ENCODE measurements at places on chromosomes 12 and 14.

- no peak for DNase-seq
Observed at GRCh38 chr14:74627076-74627475, 15.0 kb upstream of the LTBP2 start.

GRCh38 chr12:5220835-5221234 is 177.2 kb downstream of the KCNA5 start:
- DNase-seq, result no peak

- peak; percentile 74 for DNase-seq
Observed at GRCh38 chr14:20332788-20333493, at the start of gene CCNB1IP1. CCNB1IP1 (minus strand) TSS chr14:20333279; CDS start chr14:20316523, 16,756 bp downstream.

DNA sequence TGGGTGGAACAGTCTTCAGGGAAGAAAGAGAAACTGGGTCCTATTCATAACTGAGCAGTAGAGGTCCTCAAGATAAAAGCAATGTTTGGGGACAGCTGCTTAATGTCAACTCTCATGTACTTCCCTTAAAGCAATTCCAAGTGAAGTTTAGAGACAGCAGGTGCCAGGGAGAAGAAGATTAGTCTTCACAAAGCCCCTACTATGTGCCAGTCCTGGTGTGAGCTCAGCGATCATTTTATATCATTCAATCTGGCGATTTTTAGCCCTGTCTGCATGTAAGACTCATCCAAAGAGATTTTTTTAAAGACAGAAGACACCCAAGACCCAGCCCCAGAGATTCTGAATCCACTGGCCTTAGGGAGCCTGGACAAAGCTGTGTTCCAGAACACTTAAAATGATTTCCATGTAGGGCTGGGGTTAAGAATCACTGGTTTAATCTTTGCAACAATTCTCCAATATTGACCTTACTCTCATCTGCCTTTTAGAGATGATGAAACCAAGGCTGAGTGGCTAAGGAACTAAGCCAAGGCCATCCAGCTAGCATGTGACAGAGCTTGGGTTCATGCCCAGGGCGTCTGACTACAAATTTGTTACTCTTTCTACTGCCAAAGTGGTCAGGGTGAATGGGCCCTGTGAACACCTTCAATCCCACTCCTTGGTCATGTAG is 404.5 kb upstream of the TBX3 start:
- no peak for DNase-seq

GRCh38 chr14:72605921-72606220 is 288.0 kb downstream of the DPF3 start:
- DNase-seq, result no peak

DNA sequence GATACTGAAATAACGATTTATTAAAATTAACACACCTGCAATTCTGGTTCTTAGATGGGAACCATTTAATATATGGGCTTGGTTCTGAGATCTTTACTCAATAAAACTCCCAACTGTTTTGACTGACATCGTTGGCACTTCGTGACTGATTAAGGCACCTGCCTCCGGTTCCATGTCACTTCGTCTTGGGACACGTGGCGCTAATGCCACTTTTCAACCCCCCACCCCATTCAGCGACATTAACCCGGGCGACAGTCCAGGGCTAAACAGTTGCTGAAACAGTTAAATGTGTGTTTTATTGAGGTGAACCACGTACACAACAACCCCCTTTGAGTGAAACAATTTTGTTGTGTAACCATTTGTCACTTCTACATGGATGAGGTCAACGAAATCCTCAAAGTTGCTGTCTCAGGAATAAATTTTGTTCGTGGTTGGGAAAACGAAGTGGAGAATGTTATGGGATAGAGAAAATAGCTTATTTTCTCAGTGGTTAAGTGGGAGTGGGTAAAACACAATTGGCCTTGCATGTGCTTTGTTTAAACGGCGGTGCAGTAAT is 9.9 kb upstream of the SLC38A2 start:
- DNase-seq, result no peak

DNA sequence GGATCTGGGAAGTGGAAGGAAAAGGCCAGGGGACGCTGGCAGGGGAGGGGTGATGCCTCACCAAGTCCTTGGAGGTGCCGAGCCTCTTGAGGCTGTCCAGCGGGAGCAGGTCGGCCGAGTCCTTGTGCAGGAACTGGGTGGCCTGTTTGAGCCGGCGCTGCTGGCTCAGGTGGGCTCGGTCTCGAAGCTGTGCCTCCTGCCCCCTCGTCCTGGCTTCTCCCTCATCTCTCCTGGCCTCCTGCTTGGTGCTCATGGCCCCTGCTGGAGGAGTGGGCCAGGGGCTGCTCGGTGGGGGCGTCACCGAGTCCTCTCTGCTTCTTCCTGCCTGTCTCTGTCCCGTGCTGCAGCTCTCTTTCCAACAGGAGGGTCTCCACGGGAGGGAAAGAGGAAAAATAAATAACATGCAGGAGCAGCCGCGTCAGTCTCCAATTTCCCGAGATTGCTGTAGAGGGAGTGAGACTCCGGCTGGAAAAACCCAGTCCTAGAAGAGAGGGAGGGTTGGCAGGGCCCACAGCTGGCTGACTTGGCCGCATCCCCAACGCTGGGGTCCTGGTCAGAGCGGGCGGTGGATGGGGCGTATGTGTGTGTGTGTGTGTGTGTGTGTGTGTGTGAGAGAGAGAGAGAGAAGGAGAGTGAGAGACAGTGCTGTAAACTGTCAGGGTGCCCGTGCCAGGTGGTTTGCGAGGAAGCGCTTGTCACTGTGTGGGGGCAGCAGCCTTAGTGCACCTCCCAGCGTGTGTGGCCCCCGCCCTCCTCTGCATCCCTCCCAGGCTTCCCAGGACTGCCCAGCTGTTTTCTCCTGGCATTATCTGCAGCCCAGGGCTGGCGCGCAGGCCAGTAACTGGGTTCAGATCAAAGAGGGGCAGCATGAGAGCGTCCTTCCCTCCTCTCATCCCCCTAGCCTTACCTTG is at the start of gene NRIP2:
TSS of gene NRIP2 (minus strand) at position 455 of the 911 bp plus-strand sequence. CDS start at position 403, 52 bp downstream.
- no peak for DNase-seq

DNA sequence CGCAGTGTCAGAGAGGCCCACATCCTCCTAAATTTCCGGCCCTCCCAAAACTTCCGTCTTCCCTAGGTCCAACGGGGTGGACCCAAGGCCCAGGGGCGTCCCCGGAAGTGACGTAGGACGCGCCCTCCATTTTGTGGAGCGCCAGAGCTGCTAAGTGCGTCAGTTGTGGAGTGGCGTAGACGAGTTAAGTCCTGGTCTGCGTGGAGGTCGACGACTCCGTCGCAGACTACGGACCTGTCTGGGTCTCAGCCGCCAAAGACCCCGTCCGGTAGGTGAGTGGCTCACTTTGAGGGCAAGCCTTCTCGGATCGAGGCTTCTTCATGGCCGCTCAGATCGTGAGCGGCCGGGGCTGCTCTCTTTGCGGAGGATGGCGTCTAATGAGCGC is at the start of gene SRSF5:
TSS of gene SRSF5 (plus strand) at position 159 of the 385 bp plus-strand sequence. CDS start 1,015 bp downstream, outside the sequence.
- peak; percentile 65 for DNase-seq

DNA sequence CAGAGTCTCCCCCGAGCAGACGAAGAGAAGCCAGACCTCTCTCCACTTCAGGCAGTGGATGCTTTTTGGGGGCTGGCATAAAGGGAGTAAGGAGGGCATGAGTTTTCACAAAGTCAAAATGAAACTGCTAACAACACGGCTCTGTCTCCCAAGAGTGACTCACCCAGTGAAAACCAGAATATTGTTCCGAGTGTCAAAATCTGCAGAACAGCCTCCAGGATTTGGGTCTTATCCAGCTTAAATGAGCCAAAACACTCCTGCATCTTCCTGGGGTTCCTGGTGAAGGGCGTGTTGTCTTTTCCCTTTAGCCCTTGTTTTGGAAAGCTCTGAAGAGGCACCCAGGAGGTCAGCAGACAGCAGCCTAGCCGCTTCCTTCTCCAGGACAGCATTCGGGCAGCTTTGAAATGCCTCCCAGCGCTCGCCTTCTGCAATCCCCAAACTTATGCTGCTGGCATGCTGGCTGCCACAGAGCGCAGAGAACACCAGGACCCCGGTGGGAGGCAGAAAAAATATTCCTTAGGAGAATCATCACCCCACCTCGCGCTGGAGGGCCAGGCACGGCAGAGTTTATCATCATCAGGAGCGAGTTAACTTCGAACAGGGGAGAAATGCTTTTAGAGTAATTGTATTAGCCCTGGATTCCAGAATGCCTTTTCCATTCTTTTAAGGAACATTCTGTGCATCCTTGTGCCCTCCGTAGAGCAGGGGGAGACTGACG is 117.7 kb upstream of the NCOR2 start:
- no peak for DNase-seq

GRCh38 chr14:24428628-24429394 is 657 bp downstream of the CBLN3 start:
- DNase-seq, result no peak

- no peak for DNase-seq
Observed at GRCh38 chr12:20507056-20507455, 138.7 kb downstream of the PDE3A start.

GRCh38 chr14:90455100-90455571 is 58.3 kb downstream of the CALM1 start:
- DNase-seq, result no peak

GRCh38 chr12:54603872-54604271 is 15.4 kb upstream of the PPP1R1A start:
- no peak for DNase-seq

- no peak for DNase-seq
Observed at GRCh38 chr14:92416544-92416943, 93.6 kb downstream of the SLC24A4 start.

GRCh38 chr12:123118497-123118896 is 32.4 kb downstream of the PITPNM2 start:
- DNase-seq, result peak; percentile 46

DNA sequence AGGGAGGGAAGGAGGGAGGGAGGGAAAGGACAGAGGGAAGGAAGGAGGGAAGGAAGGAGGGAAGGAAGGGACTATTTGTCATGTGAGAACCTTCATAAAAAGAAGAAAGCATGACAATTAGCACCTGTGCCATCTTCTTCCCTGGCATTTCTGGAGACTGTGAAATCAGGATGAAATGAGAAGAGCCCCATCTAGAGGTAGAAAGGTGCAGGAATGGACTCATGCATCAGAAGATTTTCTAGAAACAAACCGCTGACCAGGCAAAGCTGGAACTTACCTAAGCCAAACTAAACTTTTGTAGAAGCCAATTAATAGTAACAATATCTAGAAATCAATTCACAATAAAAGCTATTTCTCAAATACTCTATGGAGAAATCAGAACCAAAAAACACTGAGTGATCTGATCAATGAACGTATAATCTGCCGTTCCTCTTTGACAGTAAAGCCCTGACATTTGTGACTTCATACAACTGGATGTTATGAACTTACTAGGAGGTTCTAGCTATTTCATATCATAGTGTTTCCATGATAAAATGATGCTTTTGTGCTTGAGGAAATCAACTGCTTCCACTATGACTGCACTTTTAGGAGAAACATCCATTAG is 24.4 kb upstream of the CRACR2A start:
- peak; percentile 28 for DNase-seq

- no peak for DNase-seq
Observed at GRCh38 chr12:88273875-88274274, 131.8 kb downstream of the TMTC3 start.

DNA sequence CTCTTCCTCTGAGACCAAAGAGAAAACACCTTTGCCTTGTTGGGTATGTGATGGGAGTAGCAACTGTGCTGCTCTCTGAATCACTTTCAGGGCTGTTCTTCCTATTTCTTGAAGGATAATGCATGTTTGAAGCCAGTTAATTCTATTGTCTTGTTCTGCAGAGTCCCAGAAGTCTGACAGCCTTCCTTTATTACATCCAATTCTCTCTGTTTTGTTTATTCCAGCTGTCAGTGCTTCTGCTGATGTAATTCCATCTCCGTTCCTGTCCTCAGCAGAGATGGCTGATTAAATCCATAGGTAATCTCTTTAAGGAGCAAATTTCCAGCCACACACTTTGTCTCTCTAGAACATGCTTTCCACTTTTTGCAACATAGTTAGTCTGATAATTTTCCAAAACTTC is 59.7 kb downstream of the MGAT4C start:
- no peak for DNase-seq

Measured in NCI-H1417 treated with DMSO at 0.1 percent for 48 hours (cell line).